Astrocyte of the spinal cord (primary cell): ENCODE measurements at places on chromosomes 12 and 14.

DNA sequence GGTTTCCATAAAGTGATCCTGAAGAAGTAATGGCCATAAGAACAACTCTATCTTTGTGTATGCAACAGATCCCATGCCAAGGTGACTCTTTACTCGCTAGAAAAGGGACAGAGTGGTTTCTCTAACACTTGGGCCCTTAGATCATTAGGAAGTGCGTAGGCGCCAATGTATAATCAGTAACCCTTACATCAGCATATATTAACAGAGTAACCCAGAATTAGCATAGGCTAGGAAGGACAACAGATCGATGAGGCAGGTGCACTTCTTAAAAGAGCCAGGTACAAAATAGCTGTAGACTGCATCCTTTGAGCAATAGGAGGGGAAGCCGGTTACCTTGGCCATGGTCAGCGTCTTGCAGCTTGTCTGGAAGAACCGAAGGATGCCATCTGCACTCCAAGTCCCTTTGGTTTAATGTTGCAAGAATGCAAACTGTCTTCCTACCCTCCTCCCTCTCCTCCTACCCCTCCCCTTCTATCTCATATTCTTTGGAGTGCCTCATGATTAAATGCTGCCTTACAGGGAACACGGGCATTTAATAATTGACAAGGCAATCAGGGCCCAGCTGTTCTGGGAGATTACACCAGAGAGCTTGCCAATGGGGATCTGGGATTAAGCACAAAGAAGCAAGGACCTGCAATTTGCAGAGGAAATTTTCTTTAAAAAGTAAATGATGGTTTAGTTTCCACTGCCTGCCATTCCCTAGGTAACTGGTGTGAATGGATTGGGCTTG, 8.0 kb downstream of the GSG1 start:
- DNase-seq, result no peak

DNA sequence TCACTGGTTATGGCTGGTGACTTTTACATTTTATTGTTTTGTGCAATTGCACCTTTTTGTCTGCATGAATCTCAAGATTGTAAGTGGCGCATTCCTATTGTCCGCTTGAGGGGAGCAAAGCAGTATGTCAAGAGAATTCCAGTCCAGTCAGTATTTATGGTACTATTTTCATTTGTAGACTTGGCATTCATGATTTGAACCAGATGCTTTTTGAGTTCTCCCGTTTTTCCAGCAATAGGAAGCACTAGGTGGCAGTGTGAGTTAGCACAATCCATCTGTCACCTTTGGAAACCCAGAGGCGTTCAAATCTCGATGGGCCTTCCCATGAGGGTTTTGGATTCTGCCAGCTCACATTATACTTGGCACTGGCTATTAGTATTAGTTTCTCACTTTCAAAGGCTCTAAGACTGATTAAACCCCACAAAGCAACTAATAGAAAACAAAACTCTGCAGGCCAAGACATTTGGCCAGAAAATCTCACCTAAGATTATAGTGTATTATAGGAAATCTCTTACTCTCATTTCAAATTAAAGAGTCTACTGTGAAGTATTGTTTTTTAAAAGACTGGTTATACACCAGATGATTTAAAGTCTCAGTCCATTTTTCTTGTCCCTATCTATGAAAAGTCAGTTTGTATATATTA, 2.2 kb downstream of the DACT1 start:
- DNase-seq, result peak; percentile 87

GRCh38 chr14:72616294-72616693, 277.6 kb downstream of the DPF3 start:
- DNase-seq, result peak; percentile 58

GRCh38 chr12:32489070-32489469, 89.7 kb downstream of the FGD4 start:
- DNase-seq, result no peak

- DNase-seq, result no peak
Observed at GRCh38 chr12:115385141-115385540, 701.2 kb upstream of the TBX3 start.

GRCh38 chr12:107221913-107222312, 128.6 kb upstream of the CRY1 start:
- no peak for DNase-seq

GRCh38 chr14:53871951-53872350, 84.7 kb downstream of the BMP4 start:
- DNase-seq, result no peak

DNA sequence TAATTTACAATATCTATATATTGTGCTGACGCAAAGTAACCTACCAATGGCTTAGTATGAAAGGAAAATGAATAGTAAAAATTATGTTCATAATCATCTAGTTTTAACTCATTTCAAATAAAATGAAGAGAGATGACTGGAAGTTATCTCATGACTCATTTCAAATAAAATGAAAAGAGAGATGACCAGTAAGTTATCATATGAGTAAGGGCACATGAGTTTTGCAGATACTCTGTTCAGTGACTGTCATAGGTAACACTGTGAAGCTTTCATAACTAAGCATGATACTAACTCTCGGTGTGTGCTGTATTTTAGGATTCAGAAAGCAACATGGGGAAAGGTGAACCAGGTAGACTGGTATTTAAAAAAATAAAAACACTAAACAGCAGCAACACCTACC, 364.5 kb upstream of the DIO2 start:
- DNase-seq, result no peak
